Activated naive CD4-positive, alpha-beta T cell treated with anti-CD3 and anti-CD28 coated beads for 36 hours (primary cell): ENCODE measurements at places on chromosomes 2 and 18. TPM values are rescaled to one million over a fixed set of nuclear protein-coding genes. Genes with fewer than 3 reads are reported as not detected.

The GKN2 gene
- not detected for total RNA-seq

The MRPS5 gene
- 90.4 TPM for total RNA-seq

The COLEC11 gene
- 0.15 TPM for total RNA-seq

The CREG2 gene
- not detected for total RNA-seq

The YIPF4 gene
- 36.5 TPM for total RNA-seq

The CROCC2 gene
- not detected for total RNA-seq
